Activated T-cell treated with anti-CD3 and anti-CD28 coated beads, Interleukin-2, amount 50 U/mL, for 1 hour (primary cell): ENCODE measurements at places on chromosomes 6 and 20.

- no peak for DNase-seq
Observed at GRCh38 chr6:169070506-169071176, 183.0 kb downstream of the THBS2 start.

GRCh38 chr6:6008648-6009421, 2.1 kb upstream of the NRN1 start:
- DNase-seq = peak; percentile 41

GRCh38 chr20:60057866-60058807, 99.9 kb downstream of the CDH26 start:
- peak; percentile 36 for DNase-seq

- DNase-seq = no peak
Observed at GRCh38 chr6:8073758-8074157, 9.6 kb upstream of the BLOC1S5 start.

DNA sequence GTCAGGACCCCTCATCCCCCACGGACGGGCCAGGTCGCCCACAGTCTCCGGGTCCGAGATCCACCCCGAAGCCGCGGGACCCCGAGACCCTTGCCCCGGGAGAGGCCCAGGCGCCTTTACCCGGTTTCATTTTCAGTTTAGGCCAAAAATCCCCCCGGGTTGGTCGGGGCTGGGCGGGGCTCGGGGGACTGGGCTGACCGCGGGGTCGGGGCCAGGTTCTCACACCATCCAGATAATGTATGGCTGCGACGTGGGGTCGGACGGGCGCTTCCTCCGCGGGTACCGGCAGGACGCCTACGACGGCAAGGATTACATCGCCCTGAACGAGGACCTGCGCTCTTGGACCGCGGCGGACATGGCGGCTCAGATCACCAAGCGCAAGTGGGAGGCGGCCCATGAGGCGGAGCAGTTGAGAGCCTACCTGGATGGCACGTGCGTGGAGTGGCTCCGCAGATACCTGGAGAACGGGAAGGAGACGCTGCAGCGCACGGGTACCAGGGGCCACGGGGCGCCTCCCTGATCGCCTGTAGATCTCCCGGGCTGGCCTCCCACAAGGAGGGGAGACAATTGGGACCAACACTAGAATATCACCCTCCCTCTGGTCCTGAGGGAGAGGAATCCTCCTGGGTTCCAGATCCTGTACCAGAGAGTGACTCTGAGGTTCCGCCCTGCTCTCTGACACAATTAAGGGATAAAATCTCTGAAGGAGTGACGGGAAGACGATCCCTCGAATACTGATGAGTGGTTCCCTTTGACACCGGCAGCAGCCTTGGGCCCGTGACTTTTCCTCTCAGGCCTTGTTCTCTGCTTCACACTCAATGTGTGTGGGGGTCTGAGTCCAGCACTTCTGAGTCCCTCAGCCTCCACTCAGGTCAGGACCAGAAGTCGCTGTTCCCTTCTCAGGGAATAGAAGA, 978 bp downstream of the HLA-A start:
- no peak for DNase-seq

GRCh38 chr20:5718896-5719595, 31.2 kb upstream of the SHLD1 start:
- DNase-seq = no peak

GRCh38 chr6:42259841-42260395, 42.3 kb upstream of the MRPS10 start:
- no peak for DNase-seq

GRCh38 chr6:47674673-47675072, 23.7 kb upstream of the ADGRF4 start:
- DNase-seq = no peak

- peak; percentile 48 for DNase-seq
Observed at GRCh38 chr6:152206072-152206818, 398.8 kb downstream of the ESR1 start.

DNA sequence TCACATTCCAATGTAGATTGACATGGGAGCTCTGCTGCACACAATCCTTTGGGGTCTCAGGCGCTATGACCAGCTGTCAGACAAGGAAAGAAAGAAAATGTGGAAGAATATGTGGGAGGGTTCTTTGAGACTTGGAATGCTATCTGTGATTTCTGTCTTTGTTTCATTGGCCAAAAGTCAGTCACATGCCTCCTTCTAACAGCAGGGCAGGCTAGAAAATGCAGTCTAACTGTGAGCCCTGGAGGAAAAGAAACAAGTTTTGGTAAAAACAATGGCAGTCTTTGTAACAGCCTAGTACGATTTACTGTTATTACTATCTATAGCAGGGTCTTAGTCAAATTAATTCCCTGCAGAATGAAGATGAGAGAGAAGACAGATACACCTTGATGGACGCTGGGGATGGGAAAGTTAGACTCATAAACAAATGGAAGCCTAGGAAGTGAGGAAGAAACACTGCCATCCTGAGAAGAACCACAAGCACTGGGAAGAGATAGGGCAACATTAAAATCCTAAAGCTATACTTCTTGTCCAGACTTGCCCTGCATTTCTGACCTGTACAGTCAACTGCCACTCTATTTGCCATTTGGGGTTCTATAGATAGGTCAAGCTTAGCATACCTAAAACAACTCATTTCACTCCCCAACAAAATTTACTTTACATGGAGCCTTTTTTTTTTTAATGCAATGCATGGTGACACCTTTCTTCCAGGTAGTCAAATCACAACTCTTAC, 833.0 kb downstream of the KIF16B start:
- DNase-seq = no peak

- DNase-seq = peak; percentile 54
Observed at GRCh38 chr6:81751388-81752083, 945 bp downstream of the TENT5A start.

DNA sequence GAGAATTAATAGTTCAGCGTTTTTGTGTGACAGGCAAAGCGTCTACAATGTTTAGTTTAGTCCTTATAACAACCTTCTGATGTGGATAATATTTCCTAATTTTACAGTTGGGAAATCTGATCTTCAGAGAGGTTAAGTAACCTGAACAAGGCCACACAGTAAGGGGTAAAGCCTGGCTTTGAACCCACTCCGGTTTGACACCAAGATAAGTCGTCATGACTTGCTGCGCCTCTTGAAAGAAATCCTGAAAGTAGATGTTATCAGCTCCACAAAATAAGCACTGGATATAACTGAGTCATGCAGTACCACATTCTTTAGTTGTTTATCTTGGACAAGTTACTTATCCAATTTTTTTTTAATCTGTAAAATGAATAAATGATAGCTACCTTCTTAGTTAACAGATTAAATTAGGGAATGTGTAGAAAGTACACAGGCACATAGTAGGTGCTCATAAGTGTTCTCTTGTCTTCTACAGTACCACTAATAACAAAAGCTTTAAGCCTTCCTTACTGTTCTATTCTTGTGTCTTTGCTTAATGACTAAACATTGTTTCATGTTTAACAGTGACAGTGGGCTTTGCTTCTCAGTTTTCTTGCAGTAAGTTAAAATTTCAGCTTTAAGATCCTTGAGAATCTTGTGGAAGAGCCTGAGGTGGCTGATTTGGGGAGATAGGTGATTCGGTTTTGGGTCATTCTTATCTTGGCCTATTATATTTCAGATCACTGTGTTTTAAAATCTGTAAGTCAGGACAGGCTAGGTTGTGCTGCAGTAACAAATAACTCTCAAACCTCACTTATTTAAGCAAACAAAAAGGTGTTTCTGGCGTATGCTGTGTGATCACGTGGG, 2.1 kb downstream of the HIVEP1 start:
- DNase-seq = no peak

DNA sequence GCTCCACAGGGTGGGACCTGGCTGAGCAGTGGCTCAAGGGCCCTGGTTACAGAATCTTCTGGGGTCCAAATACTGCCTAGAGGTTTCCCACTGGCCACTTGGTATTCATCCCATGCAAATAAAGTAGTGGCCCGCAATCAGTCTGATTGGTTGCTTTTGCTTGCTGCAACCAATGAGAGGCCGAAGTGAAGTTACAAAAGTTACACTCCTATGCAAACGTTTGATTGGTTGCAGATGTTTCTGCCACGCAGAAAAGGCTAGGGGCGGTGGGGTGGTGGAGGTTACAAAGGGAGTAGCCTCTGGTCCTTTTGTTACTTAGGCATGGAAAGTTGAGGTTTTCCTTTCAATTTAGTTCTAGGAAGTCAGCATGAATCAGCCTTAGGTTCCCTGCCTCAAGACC, 3.6 kb upstream of the NHLRC1 start:
- DNase-seq = no peak

DNA sequence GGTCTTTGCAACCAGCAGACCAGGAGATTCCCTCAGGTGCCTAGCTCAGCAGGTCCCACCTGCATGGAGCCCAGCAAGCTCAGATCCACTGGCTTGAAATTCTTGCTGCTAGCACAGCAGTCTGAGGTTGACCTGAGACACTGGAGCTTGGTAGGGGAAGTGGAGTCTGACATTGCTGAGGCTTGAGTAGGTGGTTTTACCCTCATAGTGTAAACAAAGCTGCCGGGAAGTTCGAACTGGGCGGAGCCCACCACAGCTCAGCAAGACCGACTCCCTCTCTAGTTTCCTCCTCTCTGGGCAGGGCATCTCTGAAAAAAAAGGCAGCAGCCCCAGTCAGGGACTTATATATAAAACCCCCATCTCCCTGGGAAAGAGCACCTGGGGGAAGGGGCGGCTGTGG, 34.3 kb downstream of the PRSS35 start:
- no peak for DNase-seq
